Activated CD8-positive, alpha-beta memory T cell treated with anti-CD3 and anti-CD28 coated beads for 24 hours (primary cell): ENCODE measurements at places on chromosomes 1 and 21.

- no peak for DNase-seq
Measured at GRCh38 chr1:193584731-193585239, 398.4 kb upstream of the B3GALT2 start.

DNA sequence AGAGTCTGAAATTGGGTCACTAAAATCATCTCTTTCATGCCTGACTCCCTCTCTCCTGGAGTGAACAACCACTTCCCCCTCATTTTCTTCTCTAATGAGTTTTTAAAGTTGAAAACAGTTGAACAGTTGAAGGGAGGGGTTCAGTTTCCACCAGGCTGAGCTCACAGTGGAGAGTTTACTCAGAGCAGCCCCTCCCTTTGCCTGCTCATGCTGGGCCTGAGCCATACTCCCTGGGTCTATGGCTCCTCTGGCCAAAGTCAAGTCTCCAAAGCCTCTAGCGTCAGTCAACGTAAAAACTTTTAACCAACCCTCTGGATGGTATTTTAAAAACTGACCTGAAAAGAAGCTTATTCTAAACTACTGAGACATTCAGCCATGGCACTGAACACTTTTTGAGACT is 100.8 kb upstream of the RNPC3 start:
- DNase-seq, result no peak

- no peak for DNase-seq
Measured at GRCh38 chr1:44282704-44283426, 69.6 kb downstream of the DMAP1 start.

GRCh38 chr1:150021191-150021694 is 10.7 kb upstream of the OTUD7B start:
- no peak for DNase-seq

- DNase-seq, result no peak
Measured at GRCh38 chr1:64200064-64200463, 3.4 kb upstream of the UBE2U start.

DNA sequence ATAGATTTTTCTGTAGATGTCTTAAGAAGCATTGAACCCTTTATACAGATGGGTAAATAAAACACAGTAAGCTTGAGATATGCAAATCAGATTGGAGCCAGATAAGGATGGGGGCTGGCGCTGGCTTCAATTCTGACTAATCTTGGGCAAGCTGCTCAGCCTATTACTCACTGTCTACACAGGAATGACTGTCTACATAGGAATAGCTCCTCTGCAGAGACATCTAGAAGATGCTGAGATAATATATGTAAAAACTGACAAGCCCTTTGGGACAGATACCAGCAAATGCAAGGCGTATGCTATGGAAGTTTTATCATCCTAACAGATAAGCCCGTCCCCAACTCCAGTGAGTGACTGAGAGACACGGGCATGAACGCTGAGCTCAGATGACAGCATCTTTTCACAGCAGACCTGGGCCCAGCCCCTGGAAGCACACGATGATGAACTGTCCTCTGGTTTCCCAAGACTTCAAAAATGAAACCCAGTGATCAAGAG is 1.7 kb downstream of the CLDN14 start:
- DNase-seq, result no peak
